Activated CD4-positive, alpha-beta T cell treated with anti-CD3 and anti-CD28 coated beads, Interleukin-2, amount 50 U/mL, for 4 hours (primary cell): ENCODE measurements at places on chromosomes 6 and 20.

GRCh38 chr6:44805238-44805846 lies 417.8 kb downstream of the CDC5L start:
- DNase-seq, result no peak

GRCh38 chr20:59770270-59770669 lies 163.2 kb downstream of the SYCP2 start:
- no peak for DNase-seq

DNA sequence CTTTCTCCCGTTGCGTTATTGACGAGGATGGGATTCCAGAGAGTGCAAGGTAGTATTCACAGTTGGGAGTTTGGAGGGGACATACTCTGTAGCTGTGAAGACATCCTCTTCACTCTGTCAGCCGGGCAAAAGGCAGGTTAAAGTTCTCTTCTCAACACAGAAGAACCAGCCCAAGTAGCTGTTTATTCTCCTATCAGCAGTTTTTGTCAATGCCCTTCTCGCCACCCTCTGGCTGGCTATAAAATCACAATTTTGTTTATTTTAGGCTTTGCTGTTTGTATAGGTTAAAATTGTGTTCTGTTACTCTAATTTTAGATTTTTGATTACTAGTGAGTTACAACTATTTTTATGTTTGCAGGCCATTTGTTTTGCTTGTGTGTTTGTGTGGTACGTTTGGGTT lies 37.9 kb upstream of the MAS1 start:
- DNase-seq, result no peak

GRCh38 chr6:137112067-137112355 lies 61.4 kb downstream of the IL22RA2 start:
- no peak for DNase-seq

DNA sequence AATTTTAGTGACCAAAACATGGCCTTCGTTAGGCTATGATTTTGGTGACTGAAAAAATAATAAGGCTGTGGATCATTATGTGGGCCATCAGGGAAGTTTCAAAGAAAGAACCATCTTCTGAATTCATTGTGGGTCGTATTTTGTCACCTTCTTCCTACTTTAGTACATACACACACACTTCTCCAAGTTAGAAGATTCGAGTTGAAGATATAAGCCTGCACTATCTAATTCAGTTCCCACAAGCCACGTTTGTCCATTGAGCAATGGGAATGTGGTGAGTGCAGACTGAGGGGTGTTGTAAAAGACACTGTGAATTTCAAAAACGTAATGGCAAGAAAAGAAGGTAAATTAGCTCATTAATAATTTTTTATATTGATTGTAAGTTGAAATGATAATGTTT lies 766.0 kb downstream of the KIF16B start:
- no peak for DNase-seq

GRCh38 chr6:155260686-155261085 lies 3.1 kb upstream of the CLDN20 start:
- DNase-seq, result no peak

- DNase-seq, result no peak
Measured at GRCh38 chr20:62549499-62550086, 73.8 kb upstream of the GATA5 start.

GRCh38 chr20:3929713-3930060 lies 40.5 kb downstream of the PANK2 start:
- no peak for DNase-seq

DNA sequence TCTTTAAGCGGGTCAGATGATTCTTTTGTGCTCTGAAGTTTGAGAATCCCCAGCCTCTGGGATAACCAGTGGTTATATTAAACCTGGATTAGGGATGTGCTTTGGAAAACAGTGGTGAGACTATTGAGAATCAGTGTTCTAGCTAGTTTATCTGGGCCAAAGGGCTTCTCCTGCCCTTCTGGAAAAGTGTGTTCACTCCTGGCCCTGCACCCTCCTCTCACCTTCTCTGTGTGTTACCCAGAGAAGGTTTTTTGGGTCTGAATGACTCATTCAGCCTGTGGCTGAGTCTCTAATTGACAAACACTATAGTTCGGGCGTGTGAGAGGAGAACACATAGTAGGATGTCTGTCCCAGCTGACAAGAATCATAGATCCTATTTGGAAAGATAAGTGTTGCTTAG lies 66.7 kb downstream of the LRRC1 start:
- DNase-seq, result no peak

DNA sequence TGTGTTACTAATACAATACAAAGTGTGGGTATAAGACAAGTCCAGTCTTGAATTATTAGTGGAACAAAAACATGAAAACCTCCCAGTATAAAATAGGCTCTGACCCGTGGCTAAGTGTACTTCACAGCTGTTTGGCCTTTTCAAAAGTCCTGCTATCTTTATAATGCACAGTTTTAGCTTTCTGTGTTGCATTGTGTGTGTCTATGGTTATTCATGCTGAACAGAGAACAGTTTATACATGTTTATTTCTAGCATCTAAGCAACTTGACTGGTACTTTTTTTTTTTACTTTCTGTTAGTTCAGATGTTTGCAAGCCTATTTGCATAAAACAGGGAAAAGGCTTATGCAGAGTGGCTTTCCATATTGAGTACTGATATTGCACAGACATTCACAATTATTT lies 119.2 kb upstream of the CCN2 start:
- DNase-seq, result no peak

DNA sequence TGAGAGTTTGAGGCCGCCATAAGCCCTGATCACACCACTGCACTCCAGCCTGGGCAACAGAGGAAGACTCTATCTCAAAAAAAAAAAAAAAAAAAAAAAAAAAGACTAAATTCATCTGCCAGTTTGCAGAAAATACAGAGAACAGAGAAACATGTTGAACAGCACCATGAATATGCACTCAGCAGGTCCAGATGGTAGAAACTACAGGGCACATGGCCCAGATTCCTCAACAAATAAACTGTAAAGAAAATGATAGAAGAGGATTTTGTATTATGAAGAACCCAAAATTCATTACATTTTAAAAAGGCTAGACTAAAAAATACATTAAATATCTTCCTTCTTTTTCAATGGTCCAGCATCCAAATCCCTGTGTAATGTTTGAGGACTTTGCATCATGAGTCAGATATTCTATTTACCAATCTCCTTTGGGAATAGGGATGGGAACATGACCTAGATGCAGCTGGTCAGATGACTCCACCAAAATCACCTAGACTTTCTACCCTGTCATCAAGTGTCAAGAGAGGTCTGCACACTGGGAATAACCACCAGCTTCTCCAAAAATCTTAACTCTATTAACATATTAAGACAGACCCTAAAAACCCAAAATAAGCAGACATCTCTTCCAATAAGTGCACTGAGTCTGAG lies 189.1 kb upstream of the TCF21 start:
- DNase-seq, result no peak

GRCh38 chr20:62856931-62857619 lies 4.5 kb downstream of the TCFL5 start:
- no peak for DNase-seq

DNA sequence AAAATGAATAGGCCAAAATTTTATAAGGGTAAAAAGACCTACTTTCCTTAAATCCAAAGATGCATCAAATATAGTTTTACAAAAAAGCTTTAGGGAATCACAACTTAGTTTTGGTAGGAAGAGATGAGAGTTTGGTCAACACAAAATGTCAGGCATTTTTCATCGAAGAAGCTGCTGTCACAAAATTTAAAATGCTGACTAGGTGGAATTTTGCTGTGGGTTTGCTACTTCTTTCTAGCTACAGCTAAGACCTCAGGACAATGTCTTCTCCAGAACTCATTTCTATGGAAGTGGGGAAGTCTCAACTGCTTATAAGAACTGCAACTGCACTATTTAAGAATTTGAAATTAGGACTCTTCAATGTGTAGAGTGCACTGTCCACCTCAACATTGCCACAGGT lies 351.1 kb downstream of the HAO1 start:
- no peak for DNase-seq

DNA sequence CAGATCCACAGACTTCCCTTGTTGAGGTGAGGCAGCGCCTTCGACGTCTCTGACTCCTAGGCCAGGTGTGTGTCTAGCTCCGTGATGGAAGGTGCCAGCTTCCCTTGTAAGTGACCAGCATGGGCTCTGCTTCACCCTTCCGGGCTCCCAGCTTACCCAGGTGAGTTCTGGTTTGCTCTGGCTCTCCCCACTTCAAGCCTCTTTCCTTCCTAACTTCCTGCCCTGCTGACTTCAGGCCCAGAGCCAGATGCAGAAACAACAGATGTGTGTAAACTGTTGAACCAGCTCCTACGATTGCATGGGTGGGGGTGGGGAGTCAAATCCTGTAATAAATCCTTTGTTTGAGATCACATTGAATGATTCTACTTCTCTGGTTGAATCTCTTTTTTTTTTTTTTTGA lies 51.6 kb upstream of the BMP6 start:
- no peak for DNase-seq

GRCh38 chr6:163533443-163533842 lies 118.9 kb downstream of the QKI start:
- DNase-seq, result no peak

DNA sequence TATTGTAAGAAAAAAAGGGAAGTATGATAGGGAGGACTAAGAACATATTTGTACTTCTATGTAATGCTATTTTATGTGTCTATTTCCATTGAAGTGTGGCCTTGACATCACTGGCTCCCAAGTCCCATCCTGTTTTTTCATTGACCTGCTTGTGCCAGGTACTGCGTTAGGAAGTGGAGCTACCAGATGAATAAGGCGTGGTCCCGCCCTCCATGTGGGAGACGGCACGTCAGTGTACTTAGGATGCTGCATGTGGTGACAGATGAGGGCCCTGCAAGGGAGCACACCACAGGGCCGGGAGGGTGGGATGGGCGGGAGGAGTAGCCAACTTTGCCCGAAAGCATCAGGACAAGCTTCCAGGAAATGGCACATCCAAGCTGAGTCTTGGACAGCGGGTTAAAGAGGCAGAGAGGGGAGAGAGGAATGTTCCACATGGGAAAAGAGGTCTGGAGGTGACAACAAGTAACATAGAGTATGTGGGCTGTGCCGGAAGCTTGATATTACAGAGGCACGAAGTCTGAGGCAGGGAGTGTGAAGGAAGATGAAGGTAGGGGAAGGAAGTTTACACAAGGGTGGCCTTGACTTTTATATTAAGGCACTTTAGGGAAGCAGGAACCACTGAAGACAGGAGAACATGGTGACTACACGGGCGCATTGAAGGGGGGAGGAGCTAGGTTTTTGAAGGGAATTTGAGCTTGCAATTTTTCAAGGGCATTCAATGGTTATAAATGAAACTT lies 140.6 kb downstream of the MTHFD1L start:
- no peak for DNase-seq

- no peak for DNase-seq
Measured at GRCh38 chr6:161414707-161415106, 140.8 kb upstream of the AGPAT4 start.

GRCh38 chr20:15296422-15296821 lies 959.0 kb upstream of the FLRT3 start:
- no peak for DNase-seq
